ENCODE measurements at places on chromosomes 12 and 14.

DNA sequence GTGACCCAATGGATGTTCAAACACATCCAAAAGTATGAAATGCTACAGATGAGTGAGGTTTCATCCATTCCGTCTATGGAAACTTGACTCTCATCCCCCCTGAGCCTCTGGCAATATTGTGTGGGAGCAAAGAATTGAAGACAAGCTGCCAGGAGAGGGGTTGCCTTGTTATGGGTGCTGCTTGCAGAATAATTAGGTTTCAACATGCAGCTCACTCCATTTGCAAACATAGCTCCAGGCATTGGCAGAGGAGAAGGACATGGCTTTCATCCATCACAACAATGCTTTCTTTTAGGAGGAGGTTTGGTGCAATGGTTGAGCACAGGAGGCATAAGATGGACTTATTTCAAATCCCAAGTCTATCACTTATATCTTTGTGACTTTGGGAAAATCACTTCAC lies 220.7 kb upstream of the SRRM4 start:
- DNase-seq: no peak

DNA sequence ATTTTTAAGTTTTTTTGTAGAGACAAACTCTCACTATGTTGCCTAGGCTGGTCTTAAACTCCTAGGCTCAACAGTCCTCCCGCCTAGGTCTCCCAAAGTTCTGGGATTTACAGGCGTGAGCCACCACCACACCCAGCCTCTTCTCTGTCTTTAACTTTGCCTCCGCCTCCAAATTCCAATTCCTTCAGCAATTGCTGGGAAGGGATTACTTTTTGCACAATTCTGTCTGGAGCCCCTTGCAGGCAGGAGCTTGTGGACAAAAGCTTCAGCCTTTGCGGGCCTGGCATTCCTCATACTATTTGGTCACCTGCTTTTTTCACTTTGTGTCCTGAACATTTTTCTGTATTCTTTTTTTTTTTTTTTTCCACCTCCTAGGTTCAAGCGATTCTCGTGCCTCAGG lies 26.0 kb downstream of the SH2B3 start:
- DNase-seq: no peak

GRCh38 chr14:38762845-38763244 lies 340.2 kb downstream of the SEC23A start:
- DNase-seq: no peak

DNA sequence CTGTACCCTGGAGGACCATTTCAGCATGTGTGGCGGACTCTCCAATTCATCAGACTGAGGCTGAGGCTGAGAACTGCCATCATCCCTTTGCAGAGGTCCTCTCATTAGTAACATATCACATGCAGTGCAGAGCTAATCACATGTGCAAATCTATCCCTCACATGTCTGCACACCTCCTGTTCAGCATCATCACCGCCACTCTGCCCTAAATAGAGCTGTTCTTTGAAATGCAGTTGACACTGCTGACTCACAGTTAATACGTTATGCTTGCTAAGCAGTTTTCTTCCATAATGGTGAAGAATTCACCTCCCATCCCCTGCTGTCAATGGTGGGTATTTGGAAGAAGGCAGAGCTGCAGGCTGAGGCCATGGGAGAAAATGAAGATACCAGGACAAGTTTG lies 85.0 kb upstream of the ANO2 start:
- no peak for DNase-seq

GRCh38 chr14:49992448-49992847 lies 99.6 kb downstream of the ARF6 start:
- DNase-seq: no peak

DNA sequence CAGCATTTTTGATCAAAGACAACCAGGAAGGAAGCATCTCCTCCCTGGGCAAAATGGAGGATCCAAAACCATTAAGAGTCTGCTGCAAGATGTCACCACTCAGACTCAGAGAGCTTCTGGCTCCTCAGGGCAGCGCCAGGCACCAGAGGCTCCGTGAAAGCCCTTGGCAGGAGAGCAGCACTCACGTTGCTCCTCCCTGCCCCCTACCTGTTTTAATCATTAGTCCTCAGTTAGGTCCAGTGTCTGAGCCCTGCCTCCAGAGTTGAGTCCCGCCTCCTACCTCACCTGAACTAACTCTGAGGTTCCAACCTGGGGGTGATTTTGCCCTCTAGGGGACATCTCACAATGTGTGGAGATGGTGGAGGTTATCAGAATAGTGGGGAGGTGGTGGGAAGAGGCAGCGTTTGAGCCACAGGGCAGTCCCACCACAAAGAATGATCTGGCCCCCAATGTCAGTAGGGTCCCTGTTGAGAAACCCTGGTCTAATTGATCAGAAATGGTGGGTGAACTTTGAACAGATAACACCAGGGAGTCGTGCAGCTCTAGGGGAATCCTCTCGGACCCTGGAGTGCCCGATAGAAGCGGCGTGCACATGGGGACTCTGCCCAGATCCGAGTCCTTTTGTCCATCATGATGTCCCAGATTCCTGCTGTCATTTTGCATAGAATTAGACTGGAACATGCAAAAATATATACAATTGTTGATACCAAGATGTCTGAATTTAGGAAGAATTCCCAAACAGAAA lies 156.7 kb upstream of the DIO3 start:
- no peak for DNase-seq

DNA sequence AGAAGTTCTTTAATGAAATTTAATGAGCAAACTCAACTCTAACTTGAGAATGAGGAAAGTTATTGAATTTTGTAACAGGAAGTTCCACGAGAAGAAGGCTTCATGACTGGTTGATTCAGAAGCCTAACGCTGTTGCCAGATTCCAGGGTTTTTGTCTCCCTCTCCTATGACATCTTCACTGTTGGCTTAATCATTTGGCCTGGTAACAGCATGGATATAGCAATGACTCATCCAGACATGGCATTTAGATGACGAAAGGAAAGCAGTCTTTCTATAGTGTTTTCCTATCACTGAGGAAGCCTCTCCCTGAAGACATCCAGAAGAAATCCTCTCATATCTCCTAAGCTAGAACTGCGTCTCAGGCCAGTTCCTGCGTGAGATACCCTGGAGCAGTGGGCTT lies 9.4 kb upstream of the KCNA1 start:
- no peak for DNase-seq

- no peak for DNase-seq
Observed at GRCh38 chr14:104610749-104611310, 6.3 kb upstream of the TMEM179 start.
